ENCODE measurements at places on chromosomes 5 and 9. TPM values are rescaled to one million over a fixed set of nuclear protein-coding genes. Genes with fewer than 3 reads are reported as not detected.
A peak's percentile ranks its signal among the peaks of the same experiment; 100 is the strongest.

EGR1 gene
- total RNA-seq: 8.8 TPM

PDGFRB gene
- total RNA-seq: 151 TPM

DNA sequence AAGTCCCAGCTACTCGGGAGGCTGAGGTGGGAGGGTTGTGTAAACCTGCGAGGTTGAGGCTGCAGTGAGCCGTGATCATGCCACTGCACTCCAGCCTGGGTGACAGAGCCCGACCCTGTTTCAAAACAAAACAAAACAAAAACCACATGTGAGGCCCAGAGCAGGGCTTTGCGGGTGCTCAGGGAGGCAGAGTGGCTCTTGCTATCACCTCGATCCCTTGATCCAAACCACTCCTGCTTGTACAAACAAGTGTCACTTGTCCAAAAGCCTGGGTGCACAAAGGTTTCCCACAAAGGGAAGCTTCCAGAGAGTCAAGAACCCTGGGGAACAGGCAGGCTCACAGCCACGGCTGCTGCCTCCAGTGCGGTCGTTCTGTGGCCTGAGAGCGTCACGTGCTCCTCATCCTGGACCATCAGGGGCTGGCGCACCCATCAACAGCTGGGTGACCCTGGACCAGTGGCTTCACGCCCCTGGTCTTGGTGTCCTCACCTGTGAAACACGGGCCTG lies 162.7 kb downstream of the C9orf50 start:
- DNase-seq: no peak

DNA sequence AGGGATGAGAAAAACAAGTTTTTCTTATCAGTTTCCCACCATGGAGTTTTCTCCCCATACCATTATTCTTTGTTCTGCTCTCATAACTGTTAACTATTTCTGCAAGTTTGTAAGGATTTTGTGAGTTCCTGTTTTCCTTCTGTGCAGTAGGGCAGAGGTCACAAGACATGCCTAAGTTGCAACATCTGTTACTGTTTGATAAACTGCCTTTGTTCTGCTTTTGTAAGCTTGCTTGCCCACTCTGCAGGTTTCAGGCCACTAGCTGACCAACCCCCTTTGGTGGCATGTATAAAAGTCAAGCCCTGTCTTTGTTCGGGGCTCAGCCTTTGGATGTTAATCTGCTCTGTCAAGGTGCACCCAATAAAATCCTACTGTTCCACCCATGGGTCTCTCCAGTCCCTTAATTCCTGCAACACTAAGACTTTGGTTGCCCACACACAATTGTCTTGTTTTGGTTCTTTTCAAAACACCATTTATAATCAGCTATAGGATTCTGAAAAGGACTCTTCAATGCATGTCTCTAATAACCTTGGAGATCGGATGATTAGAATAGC lies 545.4 kb downstream of the CDH9 start:
- no peak for DNase-seq

- no peak for DNase-seq
Observed at GRCh38 chr5:169325273-169325672, 24.3 kb upstream of the SLIT3 start.

DNA sequence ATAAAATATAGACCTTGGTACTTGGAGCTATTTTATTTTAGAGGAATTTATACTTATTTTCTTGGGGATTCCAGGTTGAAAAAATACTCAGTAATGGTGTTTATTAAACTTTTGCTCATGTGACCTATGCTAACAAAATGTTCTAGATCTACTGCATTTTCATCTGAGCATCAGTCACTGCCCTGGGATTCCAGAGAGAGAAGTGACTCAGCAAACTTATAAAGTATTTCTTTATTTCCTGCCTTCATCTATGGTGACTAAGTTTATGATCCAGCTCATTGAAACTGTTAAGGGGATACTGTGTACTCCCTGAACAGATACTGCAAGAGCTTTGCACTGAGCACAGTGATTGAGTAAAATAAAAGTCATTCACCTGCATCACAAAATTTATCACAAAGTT lies 298.5 kb upstream of the CDH18 start:
- peak; percentile 64 for DNase-seq

- no peak for DNase-seq
Observed at GRCh38 chr9:117344892-117345660, 69.8 kb downstream of the ASTN2 start.

CCDC192 gene
- total RNA-seq: not detected

- peak; percentile 2 for DNase-seq
Observed at GRCh38 chr9:69249337-69249736, 75.3 kb downstream of the TJP2 start.

DNA sequence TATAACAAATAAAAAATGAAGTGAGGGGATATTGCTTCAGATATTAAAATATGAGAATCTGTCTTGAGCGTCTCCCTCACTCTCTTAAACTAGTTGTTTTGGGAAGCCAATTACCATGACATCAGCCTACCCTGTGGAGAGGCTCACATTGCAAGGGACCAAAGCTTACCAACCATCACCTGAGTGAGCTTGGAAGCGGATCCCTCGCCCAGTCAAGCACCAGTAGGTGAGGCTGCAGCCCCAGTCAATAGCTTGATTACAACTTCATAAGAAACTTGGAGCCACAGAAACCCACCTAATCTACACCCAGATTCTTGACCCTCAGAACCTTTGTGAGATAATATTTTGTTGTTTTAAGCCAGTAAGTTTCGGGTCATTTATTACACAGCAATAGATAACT lies 206.2 kb downstream of the CEMIP2 start:
- DNase-seq: no peak

DNA sequence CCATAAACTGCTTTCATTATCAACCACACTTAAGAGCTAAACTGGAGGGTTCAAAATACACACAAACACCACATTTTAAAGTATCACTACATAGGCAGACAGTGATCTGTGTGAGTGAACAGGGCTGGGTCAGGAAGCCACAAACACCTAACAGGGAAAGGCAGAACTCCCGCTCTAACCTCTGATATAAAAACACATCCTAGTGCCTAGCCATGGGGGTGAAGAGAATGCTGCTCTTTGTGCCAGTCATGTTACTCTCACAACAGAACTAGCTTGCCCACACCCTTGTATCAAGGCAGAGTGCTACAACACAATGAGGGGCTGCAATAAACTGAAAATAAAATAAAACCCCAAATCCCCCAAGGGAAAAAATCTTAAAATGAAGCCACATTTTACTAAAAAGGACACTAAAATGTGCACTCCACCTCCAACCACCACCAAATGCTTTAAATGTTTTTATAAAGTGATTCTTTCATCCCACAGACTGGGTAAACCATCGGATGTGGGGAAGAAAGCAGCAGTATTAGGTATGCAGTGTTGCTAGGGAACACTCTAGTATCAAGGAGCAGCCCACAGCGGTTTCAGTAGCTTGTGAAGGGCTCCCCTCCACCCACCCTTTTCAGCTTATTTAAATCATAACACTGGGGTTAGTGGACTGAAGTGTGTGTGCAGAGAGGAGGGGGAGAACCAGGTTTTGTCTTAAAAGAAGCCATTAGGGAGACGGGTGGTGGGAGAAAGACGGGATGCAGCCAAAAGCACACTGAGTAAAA lies 64.5 kb downstream of the TMEM161B start:
- DNase-seq: peak; percentile 88

HAPLN1 gene
- not detected for total RNA-seq

GRCh38 chr9:37899041-37899440 lies 4.9 kb downstream of the SLC25A51 start:
- DNase-seq: peak; percentile 76

SPINK13 gene
- total RNA-seq: not detected

All from fibroblast of lung (primary cell).